ENCODE measurements at places on chromosomes 16 and 17.

DNA sequence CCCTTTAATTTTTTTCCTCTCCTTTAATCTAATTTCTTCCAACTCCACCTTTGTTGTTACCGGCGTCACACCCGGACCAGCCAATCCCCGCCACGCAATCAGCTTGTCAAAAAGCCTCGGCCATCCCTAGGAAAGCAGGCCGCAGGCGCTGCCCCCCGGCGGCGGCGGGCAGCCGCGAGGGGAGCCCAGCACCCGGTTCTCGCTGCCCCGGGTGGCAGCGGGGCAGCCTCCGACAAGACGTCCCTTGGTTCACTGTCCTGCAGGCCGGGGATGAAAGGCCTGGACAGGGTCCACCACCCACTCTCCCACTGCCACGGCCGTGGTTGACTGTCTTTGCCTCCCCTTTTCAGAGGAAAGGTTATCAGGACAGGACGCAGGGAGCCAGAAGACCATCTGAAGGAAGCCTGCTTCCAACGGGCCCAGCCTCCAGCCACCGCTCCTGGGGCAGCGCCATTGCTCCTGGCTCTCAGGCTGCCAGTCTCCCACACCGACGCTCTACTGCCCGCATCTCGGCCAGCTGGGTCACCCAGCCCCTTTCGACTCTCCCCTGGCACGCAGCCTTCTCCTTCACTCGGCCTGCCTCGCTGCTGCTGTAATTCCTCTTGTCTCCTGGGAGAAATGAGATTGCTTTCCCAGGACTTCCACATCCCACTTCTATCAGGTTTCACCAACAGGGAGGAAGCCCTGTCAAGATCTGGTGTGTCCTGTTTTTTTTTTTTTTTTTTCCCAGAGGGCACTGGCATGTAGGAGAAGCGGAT is 2.8 kb upstream of the UBTF start:
- H3K27ac ChIP-seq: peak overlapping the region; percentile 89
- peaks cover 4% of the 10 kb centered on the region for H3K36me3 ChIP-seq
- peaks cover 8% of the 10 kb centered on the region for H3K4me1 ChIP-seq
- H3K27me3 ChIP-seq: no peaks in the 10 kb centered on the region

- no peak overlapping the region for H3K27ac ChIP-seq
- peaks cover 2% of the 10 kb centered on the region for H3K4me1 ChIP-seq
- no peak for DNase-seq
Measured at GRCh38 chr16:12494661-12495060, 309.0 kb downstream of the CPPED1 start.

- DNase-seq: no peak
- H3K27me3 ChIP-seq: peaks cover 8% of the 10 kb centered on the region
- no peak overlapping the region for H3K27ac ChIP-seq
- H3K4me3 ChIP-seq: no peak overlapping the region
- peaks cover 11% of the 10 kb centered on the region for H3K4me1 ChIP-seq
- no peaks in the 10 kb centered on the region for H3K36me3 ChIP-seq
Measured at GRCh38 chr17:65712383-65713267, 151.2 kb upstream of the AXIN2 start.

DNA sequence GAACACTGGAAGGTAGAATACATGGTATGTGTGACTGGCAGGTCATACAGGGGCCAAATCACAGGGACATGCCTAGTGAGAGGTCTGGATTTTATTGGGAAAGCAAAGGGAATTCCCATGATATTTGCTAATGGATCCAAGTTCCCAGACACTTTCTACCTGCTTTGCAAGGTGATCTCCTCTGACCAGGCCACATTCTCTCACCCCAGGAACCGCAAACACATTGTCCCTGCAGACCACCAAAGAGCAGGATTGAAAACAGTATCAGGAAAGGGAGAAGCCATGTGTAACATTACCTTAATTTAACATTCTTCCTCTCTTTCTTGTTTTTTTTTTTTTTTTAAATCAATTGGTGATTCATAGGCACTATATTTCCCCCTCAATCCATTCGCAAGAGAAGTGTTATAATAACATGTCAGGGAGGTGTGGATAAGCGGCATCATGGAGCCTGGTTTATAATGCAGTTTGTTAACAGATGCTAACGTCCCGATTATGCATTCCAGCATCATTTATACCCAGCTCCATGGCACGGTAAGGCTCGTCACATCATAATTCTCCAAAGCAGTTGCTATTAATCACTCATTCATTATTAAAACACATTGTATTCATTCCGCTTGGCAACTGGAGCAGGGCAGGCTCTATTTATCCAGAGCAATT is 155.1 kb upstream of the CCL2 start:
- peaks cover 6% of the 10 kb centered on the region for H3K27me3 ChIP-seq
- no peak overlapping the region for H3K27ac ChIP-seq
- no peak overlapping the region for H3K4me3 ChIP-seq
- H3K36me3 ChIP-seq: no peaks in the 10 kb centered on the region
- H3K4me1 ChIP-seq: no peaks in the 10 kb centered on the region

DNA sequence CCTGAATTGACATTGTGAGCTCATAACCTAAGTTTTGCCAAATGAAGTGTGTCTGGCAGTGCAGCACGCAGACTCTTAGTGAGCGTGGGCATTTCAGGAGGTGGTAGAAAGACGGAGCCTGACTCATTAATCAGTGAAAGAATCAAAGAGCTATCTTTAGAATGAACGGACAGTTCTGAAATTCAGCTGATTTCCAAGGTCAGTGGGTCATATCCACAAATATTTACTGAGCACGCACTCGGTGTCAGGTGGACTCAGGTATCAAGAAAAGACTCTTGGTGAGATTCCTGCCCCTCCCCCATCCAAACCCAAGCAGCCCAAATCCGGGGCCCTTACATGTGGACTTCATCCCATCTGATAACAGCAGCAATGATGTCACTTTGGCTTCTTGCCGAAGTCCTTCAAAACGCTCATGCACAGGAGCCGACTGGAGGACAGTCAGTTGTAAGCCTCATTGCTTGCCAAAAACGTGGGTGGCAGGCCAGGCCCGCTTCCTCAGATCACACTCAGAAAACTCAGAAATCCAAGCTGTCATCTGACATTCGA is 185.8 kb downstream of the HS3ST3A1 start:
- no peaks in the 10 kb centered on the region for H3K36me3 ChIP-seq
- H3K27ac ChIP-seq: no peak overlapping the region
- no peaks in the 10 kb centered on the region for H3K4me1 ChIP-seq
- H3K4me3 ChIP-seq: no peak overlapping the region
- H3K27me3 ChIP-seq: no peaks in the 10 kb centered on the region

DNA sequence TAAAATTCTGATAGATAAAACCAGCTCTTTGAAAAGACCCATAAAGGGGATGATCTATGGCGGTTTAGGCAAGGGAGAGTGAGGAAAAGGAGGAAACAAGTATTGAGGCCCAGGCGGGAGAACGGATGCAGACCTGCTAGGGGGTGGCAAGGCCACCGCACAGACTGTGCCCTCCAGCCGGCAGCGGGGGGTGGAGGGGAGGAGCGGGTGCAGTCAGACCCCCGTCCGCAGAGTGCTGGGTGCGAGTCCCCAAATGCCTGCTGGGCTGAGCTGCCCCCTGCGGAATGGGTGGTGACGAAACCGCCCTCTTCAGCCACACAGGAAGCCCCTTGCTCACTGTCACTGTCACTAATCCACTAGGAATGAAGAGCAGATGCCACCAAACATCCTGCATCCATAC is 46.0 kb downstream of the LMF1 start:
- H3K27ac ChIP-seq: no peak overlapping the region
- H3K4me3 ChIP-seq: no peak overlapping the region

DNA sequence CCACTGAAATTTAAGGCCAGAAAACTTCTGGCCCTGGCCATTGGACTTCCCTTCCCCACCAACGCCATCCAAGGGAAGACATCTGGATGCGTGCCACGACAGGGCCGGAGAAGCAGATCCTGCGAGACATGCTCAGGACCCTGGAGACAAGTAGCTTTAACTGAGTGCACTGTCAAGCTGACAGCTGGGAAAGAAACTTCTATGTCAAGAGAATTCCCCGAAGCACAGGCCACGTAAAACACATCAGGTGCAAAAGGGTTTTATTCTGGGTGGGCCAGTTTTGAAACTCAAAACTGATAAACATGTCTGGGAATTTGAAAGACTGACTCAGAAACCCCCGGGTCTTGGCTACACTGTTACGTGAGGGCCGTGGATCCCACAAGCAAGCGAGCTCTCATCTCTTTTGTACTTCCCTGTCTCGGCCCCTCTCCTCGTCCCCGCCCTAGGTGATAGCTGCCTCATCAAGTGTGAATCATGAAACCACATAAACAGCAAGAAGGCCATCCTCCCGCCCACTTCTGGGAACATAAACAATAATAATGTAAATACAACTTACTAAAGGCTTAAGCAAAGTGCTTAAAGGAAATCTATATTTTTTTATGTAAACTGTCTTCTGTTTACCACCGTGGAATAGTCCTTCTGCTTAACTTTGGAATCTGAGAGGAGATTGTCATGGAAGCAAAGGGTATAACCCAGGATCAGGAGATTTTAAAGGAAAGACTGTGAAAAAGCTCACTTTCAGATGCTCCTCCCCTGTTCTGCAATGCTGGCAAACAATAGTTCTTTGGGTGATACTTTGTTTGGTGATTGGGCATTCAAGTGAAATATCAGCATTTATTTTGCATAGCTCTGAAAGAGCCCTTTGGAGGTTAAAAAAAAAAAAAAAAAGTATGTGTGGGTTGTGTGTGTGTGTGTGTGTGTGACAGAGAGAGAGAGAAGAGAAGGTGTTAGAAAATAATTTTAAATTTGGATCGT is 406.0 kb upstream of the MAF start:
- no peak overlapping the region for H3K27ac ChIP-seq
- no peaks in the 10 kb centered on the region for H3K36me3 ChIP-seq
- H3K27me3 ChIP-seq: peaks cover 3% of the 10 kb centered on the region
- DNase-seq: no peak
- H3K4me1 ChIP-seq: no peaks in the 10 kb centered on the region
- H3K4me3 ChIP-seq: no peak overlapping the region

DNA sequence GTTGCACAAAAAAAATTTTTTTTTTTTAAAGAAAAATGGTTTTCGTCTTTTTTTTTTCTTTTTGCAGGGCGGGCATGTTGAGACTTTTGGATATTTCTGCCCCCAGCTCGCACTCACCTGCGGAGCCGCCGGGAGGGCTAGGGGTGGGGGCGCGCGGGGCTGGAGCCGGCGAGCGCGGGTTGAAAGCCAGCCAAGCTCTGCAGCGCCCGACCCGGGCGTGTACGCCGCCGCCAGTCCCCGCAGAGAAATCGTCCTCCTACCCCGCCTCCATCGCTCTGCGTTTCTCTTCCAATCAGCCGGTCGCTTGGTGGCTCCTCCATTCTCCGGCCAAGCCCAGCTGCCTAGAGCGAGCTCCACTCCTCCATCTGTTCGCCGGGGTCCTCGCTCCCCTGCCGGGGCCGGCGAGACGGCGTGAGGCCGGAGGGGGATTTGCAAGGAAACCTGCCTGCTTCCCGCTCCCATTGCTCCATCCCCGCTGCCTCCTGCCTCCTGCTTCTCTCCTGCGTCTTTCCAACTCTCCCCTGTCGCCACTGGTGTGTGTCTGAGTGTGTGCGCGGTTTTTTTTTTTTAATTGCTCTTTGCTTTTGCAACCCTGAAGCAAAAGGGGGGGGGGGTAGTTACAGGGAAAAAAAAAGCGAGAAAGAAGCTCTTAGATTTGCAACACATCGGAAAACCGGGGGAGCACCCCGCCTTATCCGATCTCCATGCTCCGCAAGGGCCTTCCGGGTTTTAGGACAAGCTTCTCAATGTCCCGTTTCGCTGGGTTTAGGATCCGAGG is 1.8 kb upstream of the UBTF start:
- H3K4me3 ChIP-seq: peak overlapping the region; percentile 90
- peaks cover 16% of the 10 kb centered on the region for H3K4me1 ChIP-seq
